Kidney epithelial cell (primary cell): ENCODE measurements at places on chromosomes 5 and 9.

DNA sequence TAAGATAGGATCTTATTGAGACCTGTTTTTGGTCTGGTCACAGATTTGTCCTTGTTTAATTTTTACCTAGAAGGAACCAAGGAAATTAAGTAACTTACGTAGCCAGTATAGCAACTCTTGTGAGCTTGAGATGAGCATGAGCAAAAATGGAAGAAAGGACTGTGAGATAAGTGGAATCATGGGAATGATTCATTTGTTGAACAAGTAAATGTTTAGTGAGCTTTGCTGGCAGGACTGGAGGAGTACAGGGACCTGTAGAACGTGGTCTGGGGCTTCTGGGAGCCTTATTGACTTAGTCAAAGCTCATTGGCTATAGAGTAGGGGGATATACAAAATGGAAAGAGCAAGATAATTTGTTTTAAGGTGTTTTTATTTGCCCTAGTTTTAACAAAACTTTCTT lies 3.0 kb downstream of the RAD23B start:
- peak; percentile 47 for DNase-seq

GRCh38 chr5:17976404-17976803 lies 342.1 kb downstream of the TAF11L14 start:
- no peak for DNase-seq

- no peak for DNase-seq
Observed at GRCh38 chr9:133569891-133570690, 35.6 kb downstream of the ADAMTSL2 start.

DNA sequence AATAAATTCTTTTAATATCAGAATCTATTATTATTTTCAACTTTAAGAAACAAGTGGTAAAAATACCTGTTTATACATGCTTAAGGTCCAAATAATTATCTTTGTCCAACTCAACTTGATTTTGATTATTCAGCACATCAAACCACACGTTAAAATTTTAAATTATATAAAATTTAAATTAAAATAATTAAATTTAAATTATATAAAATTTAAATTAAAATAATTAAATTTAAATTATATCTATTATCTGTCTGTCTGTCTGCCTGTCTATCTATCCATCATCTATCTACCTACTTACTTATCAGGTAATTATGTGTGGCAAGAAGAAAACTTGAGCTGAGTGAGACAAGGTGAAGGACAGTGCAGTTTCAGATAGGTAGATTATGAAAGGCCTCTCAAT lies 605.3 kb upstream of the RIOK2 start:
- DNase-seq, result no peak

- DNase-seq, result no peak
Observed at GRCh38 chr5:160493806-160494338, 72.2 kb downstream of the PTTG1 start.

GRCh38 chr5:132896685-132897084 lies 23.2 kb downstream of the LEAP2 start:
- DNase-seq, result no peak

DNA sequence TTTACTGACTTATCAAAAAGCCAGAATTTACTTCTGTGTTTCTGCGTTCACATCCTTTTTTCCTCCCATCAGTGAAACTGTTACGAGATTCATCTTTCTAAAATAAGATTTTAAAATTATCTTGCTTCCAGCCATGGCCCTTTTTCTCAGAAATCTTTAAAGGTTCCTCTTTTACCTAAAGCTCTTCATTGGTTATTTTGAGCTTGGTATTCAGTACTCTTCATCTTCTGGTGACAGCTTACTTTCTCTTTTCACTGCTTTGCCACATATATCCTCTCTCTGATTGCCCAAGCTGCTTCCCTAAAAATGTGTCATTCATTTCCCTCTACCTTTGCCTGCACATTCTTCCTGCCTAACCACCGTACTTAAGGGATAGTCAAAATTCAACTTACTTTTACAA lies 32.3 kb downstream of the TGFBR1 start:
- no peak for DNase-seq

DNA sequence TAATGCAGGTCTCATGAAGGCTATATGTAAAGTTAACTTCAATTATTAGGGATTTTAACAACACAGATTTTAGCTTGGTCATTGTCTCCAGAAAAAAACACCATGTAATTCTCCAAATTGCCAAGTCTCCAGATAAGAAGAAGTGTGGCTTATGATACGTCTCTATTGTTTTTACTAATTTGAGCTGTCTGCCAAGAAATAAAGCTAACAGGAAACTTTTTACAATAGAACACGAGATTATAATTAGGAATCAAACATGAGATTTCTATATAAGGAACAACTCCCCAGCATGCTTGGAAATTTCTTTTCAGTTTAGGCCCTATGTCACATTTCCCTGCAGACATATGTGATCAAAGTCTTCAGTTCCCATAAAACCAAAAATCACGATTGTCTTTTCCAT lies 142.7 kb downstream of the MCTP1 start:
- DNase-seq, result no peak
